ENCODE measurements at places on chromosomes 11 and 22.

- no peak for DNase-seq
Measured at GRCh38 chr11:69335007-69335780, 41.2 kb downstream of the MYEOV start.

DNA sequence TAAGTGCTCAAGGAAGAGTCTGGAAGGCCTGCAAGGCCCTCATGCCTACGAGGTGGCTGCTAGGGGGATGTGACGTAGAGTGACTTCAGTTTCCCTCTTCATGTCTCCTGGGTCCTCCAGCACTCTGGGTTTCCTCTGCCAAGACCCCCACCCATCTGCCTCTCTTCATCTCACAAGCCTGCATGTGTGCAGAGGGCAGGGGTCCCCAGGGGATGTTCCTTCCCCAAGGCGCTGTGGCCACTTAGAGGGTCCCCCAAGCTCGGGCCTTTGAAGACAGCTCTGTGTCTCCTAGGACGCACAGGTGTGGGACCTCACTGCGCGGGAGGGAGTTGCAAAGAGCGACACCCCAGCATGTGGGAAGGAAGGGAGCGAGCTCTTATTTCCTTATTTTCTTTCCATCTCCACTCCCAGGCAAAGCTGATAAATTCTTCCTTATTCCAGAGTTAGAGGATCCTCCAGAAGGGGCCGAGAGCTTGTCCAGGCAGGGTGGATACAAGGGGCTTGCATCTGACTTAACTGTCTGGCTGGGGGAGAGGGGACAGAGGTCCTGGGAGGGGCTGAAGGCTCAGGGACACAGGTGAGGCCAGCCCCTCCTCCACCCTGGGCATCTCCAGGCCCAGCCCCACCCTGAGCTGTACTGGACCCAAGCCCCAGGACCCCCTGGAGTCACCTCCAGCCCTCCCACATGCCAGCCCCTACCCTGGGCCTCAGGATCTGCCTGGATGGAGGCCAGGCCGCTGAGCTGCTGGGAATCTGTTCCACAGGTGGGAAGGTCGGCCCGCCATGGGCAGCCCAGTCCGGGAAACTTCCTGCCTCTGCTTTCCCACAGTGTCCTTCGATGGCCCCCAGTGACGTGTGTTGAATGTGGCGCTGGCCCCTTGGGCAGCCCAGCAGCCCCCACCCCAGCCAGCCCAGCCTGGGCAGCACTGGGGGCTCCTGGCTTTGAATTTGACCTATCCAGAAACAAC, 59.7 kb upstream of the KCNQ1OT1 start:
- no peak for DNase-seq

- peak; percentile 75 for DNase-seq
Measured at GRCh38 chr11:118343981-118344515, at the start of gene CD3G. CD3G (plus strand) TSS chr11:118344344; CDS start chr11:118344424, 80 bp downstream.

- no peak for DNase-seq
Measured at GRCh38 chr22:46656856-46657654, 36.9 kb downstream of the GRAMD4 start.

- no peak for DNase-seq
Measured at GRCh38 chr11:19559746-19560145, 152.9 kb upstream of the NAV2 start.

GRCh38 chr11:7115780-7116179, 27.0 kb downstream of the RBMXL2 start:
- no peak for DNase-seq

GRCh38 chr11:62322524-62322923, 14.7 kb upstream of the ASRGL1 start:
- DNase-seq: no peak

- no peak for DNase-seq
Measured at GRCh38 chr11:3051196-3052108, 5.8 kb downstream of the CARS1 start.

DNA sequence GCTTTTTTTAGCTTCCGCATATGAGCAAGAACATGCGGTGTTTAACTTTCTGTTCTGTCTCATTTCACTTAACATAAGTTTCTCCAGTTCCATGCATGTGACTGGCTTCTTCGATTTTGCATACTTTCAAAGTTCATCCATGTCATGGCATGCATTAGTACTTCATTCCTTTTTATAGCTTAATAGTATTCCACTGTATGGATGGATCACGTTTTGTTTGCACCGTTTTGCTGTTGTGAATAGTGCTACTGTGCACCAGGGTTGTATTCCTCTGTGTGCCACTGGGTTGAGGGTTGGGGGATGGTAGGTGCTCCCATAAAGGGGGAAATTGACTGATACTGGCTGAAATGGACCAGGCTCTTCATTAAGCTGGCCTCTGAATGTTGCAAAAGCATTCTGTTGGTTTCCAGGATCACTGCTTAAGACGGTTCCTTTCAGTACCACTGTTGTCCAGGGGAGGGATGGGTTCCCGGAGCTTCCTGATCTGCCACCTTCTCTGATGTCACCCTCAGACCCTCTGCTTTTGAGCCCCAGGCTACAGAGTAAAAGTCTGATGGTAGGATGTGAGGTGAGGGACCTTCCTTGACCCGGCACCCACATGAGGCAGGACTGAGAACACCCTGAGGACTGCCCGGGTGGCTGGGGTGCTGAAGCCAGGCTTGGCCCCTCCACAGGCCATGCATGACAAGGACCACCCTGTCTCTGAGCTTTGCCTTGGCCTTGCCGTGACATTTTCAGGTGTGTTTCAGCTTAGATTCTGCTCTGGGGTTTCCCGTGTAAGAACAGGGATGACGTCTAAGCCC, 24.4 kb downstream of the DGCR6L start:
- DNase-seq: no peak

DNA sequence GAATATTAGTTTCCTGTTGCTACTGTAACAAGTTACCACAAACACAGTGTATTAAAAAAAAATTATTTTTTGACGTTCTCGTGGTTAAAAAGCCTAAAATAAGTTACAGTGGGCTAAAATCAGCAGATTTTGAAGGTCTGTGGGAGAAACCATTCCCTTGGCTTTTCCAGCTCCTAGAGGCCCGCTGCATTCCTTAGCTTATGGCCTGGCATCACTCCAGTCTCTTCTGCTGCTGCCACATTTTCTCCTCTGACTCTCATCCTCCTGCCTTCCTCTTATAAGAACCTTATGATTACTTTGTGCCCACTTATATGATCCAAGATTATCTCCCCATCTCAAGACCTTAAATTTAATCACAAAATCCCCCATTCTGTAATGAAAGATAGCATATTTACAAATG, 392.7 kb downstream of the GUCY1A2 start:
- no peak for DNase-seq

GRCh38 chr11:12675951-12676711, 1.9 kb downstream of the TEAD1 start:
- DNase-seq: no peak

DNA sequence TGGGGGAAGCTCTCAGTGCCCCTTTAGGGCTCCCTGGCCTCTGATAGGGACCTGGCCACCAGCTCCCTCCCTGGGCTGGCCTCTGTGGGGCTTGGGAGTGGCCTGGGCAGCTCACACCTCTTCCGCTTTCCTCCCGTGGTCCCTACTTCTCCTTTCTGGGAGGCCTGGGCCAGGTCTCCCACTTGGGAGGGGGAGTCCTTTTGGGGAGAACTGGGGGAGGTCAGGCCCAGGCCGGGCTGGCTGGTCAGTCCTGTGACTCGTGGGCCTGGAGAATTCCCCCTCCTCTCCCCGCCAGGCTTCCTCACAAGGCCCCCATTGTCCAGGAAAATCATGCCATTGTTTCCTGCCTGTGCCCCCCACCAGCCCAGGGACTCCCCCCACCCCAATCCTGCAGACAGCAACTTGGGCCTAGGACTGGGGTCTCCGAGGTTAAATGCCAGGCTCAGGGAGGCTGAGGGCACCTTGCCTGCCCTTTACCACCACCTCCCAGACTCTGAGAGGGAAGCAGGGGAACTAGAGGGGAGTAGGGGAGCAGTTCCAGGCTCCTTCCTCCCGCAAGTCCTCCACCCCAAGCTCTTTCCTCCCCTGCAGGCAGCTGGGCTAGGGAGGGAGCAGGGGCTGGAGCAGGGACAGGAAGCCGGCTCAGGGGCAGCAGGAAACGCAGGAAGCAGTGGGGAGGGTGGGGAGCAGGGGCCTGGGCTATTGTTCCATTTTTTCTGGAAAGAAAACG, 2.8 kb downstream of the MAP3K11 start:
- no peak for DNase-seq

DNA sequence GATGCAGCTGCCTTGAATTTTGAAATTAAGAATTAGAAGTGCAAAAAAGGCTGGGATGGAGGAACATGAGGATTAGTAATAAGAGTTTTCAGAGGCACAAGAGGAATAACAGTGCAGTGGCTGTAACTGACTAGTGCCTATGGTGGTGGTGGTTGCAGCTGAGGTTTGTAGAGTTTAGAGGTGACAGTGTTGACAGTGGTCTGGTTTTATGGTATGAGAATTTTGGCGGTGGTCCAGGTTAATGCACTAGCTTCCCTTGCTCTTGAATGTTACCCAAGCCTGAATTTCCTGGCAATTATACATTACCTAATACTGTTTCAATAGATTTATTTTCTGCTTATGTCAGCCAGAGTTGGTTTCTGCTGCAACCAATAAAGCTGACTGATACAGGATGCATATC, 112.8 kb upstream of the C11orf87 start:
- DNase-seq: no peak

- DNase-seq: no peak
Measured at GRCh38 chr11:124938206-124938765, 2.4 kb upstream of the HEPACAM start.

GRCh38 chr11:17765356-17766072, 30.9 kb downstream of the KCNC1 start:
- DNase-seq: no peak

DNA sequence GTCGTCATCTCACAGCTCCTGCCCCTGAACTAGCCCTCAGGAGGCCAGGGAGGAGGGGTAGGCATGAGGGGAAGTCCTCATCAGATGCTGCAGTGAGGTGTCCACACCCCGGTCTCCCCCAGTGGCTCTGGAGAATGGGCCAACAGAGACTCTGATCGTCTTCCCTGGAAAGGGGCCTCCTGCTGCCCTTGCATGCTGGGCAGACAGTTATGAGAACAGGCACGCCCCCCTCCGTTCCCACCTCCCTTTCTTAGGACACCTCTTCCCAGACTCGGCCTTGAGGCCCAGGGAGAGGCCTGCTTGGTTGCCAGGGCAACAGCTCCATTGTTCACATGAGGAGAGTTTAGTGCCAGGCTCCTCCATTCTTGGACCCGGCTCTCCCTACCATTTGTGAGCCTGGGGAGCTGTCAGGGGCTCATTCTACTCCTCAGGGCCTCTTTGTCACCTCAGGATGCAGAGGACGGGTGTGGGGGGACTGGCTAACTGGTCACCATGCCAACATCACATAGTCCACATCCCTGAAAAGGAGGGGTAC, 157.7 kb downstream of the TTC17 start:
- DNase-seq: no peak

- DNase-seq: no peak
Measured at GRCh38 chr11:113974741-113975470, at the start of gene HTR3A. HTR3A (plus strand) TSS chr11:113975108; CDS start chr11:113975326, 218 bp downstream.
